ENCODE measurements at places on chromosomes 12 and 14.

GRCh38 chr14:77327111-77327510 is 6.3 kb downstream of the GSTZ1 start:
- no peak for DNase-seq

DNA sequence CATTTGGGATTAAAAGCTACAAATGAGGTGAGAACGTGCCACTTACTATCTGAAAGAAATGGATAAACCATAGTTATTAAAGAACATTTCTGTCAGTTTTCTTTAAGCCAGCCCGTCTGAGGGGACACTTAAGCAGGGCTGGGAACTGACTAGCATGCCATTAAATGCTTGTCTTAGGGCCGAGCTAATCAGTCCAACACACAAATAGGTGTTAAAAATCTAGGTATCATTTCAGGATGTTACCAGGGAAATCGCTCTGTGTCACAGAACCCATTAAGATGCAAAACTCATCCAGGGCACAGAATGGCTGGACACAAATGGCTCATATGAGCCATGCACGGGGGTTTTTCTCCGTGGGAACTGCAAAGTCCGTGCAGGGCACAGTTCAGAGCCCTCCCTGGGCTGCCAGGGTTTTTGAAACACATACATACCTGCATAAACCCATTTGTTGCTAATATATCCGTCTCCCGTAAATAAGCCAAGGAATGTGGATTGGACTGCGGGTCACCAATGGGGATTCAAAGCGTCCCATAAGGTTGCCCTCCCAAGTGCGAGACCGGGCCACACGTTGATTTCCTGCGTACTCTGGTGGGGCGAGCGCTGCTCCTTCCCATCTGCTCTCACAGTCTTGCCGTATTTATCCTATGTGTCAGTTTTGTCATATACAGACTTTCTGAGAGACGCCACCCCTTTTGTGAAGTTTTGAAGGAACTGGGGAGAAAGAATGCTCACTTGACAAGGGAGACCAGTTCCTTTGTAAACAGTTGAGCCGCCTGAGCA is 5.4 kb upstream of the GSC start:
- no peak for DNase-seq

DNA sequence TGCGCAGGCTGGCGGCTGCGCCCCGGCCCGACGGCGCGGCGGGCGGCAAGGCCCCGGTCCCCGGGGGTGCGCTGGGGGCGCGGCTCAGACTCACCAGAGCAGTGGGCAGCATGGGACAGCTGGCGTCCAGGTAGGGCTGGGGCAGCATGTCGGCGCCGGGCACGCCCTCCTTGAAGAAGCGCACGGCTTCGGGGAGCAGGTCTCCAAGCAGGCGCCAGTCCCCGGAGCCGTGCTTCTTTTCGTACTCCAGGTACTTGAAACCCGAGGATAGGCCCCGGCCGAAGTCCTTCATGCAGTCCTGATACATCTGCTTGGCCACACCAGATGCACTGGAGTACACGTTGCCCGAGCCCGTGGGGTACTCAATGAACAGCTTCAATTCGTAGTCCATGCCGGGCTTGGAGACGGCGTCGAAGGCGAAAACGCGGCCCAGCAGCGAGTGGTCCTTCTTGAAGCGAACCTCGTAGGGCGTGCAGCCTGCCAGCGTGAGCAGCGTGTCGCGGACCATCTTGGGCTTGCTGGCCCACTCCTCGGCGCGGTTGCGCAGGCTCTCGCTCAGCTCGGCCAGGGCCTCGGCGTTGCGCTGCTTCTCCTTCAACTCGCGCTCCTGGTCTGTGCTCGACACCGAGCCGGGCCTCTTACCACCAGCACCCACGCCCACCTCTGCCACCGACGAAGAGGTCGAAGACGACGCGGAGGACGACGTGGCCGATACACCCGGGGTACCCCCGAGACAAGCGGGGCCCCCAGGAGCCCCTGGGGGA is 2.2 kb downstream of the IRF2BPL start:
- no peak for DNase-seq

- DNase-seq = no peak
Measured at GRCh38 chr12:120121766-120122293, 5.3 kb upstream of the RAB35 start.
